ENCODE measurements at places on chromosomes 1 and 21. TPM values are rescaled to one million over a fixed set of nuclear protein-coding genes. Genes with fewer than 3 reads are reported as not detected.

DNA sequence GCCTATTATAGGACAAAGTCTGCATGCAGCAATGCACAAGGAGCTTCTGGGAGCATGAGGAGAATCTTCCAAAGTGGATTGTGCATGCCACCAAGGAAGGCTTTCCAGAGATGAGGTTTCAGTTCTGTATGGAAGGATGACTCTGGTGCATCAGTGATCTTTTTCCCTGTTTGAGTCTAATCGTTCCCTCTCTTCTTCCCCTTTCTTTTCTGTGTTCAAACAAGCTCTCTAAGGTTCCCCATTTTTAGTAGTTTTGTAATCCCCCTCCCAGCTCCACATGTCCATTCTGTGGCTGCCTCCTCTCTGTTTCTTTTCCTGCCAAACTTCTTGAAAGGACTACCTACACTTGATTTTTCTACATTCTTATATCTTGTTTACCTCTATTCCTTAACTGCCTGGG, 43.3 kb upstream of the USP25 start:
- DNase-seq = no peak

DNA sequence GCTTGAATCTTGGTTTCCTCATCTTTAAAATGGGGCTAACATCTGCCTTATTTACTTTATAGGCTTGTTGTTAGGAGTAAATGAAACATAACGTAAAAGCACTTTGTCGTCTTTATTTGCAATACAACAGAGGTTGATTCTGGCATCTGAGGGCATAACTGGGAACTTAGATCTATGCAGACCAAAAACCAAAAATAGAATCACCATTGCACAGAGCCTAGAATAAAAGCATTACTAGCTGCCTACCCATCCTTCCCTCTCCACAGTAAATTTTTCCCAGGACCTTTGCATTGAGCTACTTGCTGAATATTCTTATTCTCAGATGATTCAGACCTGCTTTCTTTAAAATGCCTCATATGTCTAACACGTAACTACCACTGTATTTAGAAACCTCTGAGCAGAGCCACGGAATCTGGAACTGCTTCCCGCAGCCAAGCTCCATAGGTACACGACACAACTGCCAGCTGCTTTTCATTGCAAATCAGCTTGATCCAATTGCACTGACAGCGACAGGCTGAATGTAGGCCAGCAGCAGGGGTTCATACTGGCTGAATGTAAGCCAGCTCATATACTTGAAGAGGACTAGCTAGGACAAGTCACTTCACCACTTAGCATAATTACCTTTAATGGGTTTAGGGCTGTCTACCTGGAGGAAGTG, 33.2 kb upstream of the SERBP1 start:
- DNase-seq = no peak

GRCh38 chr1:175920381-175920780, 177.0 kb upstream of the TNR start:
- DNase-seq = no peak

GRCh38 chr1:173191011-173191705, 16.0 kb downstream of the TNFSF4 start:
- DNase-seq = no peak

- no peak for DNase-seq
Observed at GRCh38 chr1:229251185-229251584, 19.7 kb upstream of the RAB4A start.

DNA sequence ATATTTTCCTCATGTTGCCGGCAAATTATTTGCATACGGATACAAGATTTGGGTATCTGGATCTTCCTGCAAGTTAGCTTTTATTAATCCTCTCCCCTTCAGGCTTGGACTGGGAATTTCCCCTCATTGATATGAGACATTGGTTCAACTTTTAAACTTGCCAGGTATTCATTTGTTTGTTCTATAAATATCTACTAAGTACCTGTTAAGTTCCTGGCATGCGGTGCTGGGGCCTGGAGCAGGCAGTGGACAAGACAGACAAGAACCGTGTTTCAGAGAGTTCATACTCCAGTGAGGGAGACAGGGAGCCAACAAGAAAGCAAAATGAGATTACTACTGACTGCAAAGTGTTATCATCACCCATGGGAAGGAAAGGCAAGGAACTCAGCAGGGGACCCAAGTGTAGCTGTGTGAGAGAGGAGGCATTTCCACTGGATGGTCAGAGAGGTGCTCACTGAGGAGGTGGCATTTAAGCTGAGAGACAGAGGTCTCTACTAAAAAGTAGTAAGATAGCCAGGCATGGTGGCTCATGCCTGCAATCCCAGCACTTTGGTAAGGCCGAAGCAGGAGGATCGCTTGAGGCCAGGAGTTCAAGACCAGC, 39.1 kb upstream of the FHAD1 start:
- DNase-seq = no peak

- no peak for DNase-seq
Observed at GRCh38 chr1:52814465-52814864, 28.1 kb upstream of the ZYG11A start.

DNA sequence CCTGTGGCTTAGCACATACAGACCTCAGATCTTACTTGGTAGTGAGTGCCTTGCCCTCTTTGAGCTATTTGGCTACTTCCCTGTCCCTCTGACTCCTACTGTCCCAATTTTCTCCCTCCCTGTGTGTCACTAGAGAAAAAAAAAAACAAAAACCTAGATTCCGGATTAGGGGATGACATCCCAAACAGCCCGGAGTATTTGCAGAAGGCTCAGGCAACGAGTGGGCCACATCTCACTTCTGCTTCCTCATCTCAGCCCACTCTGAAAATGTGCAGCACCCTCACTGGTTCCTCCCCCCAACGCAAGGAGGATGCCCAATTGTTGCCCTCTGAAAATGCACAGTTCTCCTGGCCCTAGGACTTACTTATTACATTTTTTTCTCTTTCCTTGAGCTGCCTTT, 4.9 kb downstream of the NHLH1 start:
- no peak for DNase-seq

GRCh38 chr1:100277866-100278265, 11.8 kb downstream of the RTCA start:
- peak; percentile 14 for DNase-seq

- DNase-seq = no peak
Observed at GRCh38 chr1:114318961-114319360, 165.3 kb upstream of the SYT6 start.

- no peak for DNase-seq
Observed at GRCh38 chr21:37087188-37087587, 14.1 kb downstream of the TTC3 start.

- no peak for DNase-seq
Observed at GRCh38 chr1:8082945-8083344, 56.8 kb upstream of the ERRFI1 start.

DNA sequence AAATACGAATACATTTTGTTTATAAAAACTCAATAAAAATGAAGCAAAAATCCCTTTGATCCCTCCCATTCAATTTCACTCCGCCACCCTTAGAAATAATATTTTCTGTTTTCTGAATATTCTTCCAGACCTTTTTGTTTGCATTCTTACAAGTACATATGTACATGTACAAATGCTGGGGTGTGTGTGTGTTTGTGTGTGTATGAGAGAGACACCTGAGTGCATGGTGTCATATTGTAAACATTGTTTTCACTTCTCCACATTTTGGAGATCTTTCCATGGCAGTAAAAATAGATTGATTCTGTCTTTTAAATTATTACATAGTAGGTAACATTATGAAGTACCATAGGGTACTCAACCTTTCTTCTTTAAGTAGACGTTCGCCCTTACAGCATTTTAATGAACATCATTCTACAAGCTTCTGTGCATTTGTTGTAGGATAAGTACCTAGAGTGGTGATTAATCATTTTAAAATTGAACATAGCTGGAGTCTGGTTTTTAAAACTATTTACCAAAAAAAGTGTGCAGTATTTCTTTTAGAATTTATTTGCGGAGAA, 1.3 kb upstream of the MPC2 start:
- no peak for DNase-seq

DNA sequence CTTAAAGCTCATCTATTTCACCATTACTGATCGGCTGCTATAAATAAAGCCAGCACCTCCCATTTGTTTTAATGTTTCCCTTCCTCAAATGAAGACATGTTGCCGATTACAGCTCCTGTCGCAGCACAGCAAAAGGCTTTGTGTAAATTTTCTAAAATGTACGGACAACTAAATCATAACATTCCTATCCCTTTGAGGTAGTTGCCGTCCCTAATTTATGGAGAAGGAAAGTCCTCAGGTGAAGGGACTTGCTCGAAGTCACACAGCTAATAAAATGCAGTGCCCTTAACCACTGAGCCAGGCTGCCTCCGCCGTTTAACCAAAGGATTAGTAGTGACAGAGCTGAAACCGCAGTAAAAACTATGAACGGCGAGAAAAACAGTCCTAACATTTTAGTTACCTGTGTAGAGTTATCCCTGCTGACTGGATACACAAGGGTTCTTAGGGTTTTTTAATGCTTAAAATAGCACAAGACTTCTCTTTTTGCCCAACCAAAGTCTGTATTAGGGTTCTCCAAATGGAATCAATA, 871 bp downstream of the PINK1 start:
- no peak for DNase-seq

GRCh38 chr1:157105298-157105987, 5.8 kb upstream of the ETV3L start:
- DNase-seq = no peak

- no peak for DNase-seq
Observed at GRCh38 chr1:235876402-235876841, 9.7 kb upstream of the LYST start.

- DNase-seq = no peak
Observed at GRCh38 chr1:11741919-11742558, 6.1 kb downstream of the AGTRAP start.

LIX1L gene
- 59.4 TPM for total RNA-seq

SLC30A10 gene
- total RNA-seq = not detected

IL22RA1 gene
- not detected for total RNA-seq

GBP2 gene
- 151 TPM for total RNA-seq

PLA2G4A gene
- total RNA-seq = 0.13 TPM

BROX gene
- total RNA-seq = 53.3 TPM

TAS1R1 gene
- not detected for total RNA-seq

PCBP3 gene
- total RNA-seq = not detected

DISP1 gene
- total RNA-seq = 6.9 TPM

FASLG gene
- total RNA-seq = not detected

PRR9 gene
- total RNA-seq = not detected

KRTAP13-2 gene
- not detected for total RNA-seq

PDC gene
- not detected for total RNA-seq

FCRL1 gene
- total RNA-seq = 14.0 TPM

All from naive thymus-derived CD8-positive, alpha-beta T cell (primary cell).